ENCODE measurements at places on chromosomes 6 and 20. TPM values are rescaled to one million over a fixed set of nuclear protein-coding genes. Genes with fewer than 3 reads are reported as not detected.

- DNase-seq, result no peak
Observed at GRCh38 chr6:30397697-30398096, 52.7 kb downstream of the RPP21 start.

DNA sequence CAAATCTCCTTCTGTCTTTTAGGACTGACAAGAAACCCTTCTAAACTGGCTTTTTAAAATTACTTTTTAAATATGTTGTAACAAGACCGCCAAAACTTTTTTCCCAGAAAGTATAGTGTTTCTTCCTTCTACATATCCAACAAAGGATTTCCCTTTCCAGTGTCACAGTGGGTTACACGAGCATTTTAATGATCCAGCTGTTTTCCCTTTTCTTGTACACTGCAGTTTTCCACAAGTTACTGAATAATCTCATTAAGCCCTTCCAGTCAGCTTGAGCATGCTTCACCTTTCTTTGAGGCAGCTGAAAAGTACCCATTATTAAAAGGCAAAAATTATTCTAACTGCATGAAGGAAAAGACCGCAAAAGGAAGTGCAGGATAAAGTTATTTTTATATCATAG, 48.6 kb downstream of the CD24 start:
- no peak for DNase-seq

- peak; percentile 58 for DNase-seq
Observed at GRCh38 chr20:34874094-34874654, 1.5 kb upstream of the GGT7 start.

GRCh38 chr6:42118162-42119001, 24.0 kb downstream of the C6orf132 start:
- DNase-seq, result no peak

DNA sequence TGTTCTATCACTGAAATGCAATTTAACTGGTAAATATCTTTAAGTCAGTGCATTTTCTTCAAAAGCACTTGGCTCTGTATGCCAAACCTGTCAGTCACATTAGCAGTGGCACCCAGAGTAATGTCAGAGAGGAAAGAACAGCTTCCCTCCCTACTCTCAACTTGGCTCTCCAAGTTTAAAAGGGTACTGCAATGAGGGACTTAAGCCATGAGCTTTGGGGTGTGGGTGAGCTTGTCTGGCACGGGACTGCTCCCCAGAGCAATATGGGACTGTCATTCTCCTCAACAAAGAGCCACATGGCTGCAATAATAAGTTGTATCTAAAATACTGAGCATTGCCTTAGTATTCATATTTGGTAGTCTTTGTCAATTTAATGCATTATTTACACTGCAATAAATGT, 4.0 kb downstream of the GCM2 start:
- DNase-seq, result no peak

DNA sequence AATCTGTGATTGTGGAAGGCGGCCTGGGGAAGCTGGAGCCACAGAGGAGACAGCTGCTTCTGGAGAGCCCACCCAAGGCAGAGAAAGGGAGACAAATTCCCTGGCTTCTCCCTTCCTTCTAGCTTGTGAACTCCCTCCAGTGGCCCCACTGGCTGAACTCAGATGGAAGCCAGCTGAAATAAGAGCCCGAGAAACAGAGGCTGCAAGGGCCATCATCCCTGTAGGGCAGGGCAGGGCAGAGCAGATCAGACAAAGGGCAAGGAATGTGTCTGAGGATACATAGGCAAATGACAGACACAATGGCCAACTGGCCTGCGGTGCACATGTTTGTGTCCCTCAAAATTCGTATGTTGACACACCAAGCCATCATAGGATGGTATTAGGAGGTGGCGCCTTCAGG, 25.3 kb downstream of the MDFI start:
- no peak for DNase-seq

GRCh38 chr6:69957985-69958559, 91.7 kb downstream of the COL19A1 start:
- no peak for DNase-seq

- no peak for DNase-seq
Observed at GRCh38 chr20:39446397-39446796, 484.3 kb downstream of the DHX35 start.

DNA sequence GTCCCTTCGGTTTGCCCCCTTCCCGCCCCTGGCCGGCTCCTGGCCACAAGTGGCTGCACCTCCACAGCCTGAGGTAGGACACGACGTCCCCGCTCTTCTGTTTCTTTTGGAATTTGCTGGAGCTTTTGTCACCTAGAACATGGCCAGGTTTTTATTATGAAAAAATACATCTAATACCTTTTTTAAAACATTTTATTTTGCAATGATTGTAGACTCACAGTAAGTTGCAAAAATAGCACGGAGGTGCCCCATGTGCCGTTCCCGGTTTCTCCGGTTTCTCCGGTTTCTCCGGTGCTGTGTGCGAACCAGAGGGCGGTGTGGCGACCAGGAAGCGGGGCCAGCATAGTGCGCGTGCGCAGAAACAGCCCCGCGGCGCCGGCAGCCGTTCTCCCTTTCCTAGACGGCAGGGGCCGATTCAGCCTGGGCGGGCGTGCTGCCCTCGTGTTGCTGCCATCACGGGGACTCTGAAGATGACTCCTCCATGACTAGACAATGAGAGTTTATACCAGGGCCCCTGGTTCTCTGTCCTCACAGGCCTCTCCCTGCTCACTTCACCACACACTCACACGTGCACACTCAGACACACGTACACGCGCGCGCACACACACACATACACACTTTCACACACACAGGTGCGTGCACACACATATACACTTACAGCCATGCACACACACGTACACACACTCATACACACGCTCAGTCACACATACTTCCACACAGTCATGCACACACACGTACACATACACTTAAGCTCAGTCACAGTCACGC, 102.1 kb downstream of the TMEM242 start:
- peak; percentile 50 for DNase-seq

DNA sequence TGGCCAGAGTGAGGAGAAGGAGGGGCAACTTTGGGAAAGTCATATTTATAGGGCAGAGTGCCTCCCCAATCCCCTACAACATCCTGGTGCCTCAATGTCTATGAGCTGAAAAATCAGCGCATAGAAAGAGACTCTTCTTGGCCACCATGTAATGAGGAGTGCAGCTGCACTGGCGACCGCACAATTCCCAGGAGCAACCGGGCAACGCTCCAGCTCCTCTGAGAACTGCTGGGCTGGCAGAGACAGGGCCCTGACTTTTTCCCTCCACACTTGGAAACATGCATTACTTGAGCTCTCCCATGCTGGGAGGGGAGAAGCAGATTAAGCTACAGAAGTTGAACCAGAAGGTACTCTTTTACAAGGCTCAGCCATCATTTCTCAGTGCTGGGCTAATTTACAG, 31.4 kb upstream of the MARCKS start:
- DNase-seq, result no peak

- DNase-seq, result no peak
Observed at GRCh38 chr6:151374036-151374683, 17.2 kb downstream of the ZBTB2 start.

- no peak for DNase-seq
Observed at GRCh38 chr6:11514672-11515071, 22.9 kb upstream of the TMEM170B start.

- peak; percentile 98 for DNase-seq
Observed at GRCh38 chr20:22795871-22796270, 211.5 kb upstream of the FOXA2 start.

GRCh38 chr6:108746836-108747575, 101.2 kb upstream of the ARMC2 start:
- no peak for DNase-seq

GRCh38 chr6:166023273-166023989, 144.2 kb downstream of the TBXT start:
- no peak for DNase-seq

GRCh38 chr6:157981132-157981394, 600 bp upstream of the SYNJ2 start:
- no peak for DNase-seq

- DNase-seq, result no peak
Observed at GRCh38 chr20:48060841-48061720, 275.8 kb upstream of the SULF2 start.

- peak; percentile 58 for DNase-seq
Observed at GRCh38 chr20:36098364-36098763, 56.2 kb upstream of the EPB41L1 start.

DNA sequence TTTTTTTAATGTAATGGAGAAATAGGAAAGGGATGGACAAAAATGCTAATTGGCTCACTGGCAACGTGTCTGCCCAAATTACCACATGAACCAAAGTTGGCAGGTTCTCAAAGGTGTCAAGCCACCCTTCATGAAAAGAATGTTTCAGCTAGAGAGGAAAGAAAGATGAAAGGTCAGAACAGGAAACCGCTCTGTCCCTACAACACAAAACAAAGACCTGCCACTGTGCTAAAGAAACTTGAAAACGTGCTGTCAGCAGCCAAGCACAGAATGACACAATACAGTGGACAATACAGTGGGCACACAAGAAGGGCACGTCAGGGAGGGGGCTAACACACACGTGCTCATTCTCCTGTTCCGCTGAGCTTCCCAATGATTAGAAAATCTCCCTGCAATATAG, 4.9 kb downstream of the PREP start:
- no peak for DNase-seq

DNA sequence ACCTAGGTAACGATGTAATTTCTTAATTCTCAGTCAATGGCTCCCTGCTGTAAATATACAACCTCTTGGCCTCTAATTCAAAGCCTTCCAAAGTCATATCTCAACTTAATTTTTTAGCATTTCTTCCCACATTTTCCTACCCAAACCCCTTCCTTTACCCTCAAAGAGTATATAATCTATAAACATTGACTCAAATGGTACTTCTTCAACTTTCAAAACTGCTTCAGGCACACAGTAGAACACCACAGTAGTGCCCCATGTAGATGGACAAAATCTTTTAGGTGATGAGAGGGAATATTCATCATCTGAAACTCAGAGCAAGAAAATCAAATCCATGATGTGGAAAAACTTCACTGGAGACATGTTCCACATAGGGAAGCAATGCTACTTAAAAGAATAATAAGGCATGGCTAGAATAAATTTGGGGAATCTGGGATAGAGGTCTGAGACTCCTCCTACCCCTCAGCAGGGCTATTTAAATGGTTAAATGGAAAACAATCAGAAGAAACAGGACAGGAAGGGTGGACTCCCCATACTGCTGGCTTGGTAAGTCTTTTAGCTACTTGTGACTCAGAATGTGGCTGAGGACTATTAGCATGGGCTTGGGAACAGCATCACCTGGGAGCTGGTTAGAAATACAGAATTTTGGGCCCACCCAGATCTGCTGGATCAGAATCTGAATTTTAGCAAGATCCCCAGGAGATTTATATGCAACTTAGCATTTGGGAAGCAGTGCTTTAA, 6.4 kb downstream of the SLC22A2 start:
- DNase-seq, result no peak

- DNase-seq, result no peak
Observed at GRCh38 chr20:16314320-16314719, 258.9 kb downstream of the KIF16B start.

DNA sequence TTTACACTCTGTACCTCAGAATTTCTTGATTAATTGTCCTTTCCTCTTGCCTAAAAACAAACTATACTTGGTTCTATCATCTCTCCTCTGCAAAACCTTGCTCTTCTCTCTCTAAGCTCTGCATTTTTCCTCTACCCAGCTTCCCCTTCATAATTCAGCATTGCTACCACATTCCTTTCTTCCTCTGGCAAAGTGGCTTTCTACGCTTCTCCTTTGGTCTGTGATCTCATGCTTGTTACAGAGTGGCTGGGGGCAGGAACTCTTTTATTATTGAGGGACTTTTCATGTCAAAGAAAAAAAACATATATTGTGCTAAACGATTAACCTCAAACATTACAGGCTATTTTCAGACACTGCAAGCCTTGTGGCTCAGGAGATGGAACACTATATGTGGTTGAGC, 333.3 kb upstream of the KCNQ5 start:
- DNase-seq, result no peak

- peak; percentile 28 for DNase-seq
Observed at GRCh38 chr6:157579467-157580031, 198.6 kb downstream of the ZDHHC14 start.

DNA sequence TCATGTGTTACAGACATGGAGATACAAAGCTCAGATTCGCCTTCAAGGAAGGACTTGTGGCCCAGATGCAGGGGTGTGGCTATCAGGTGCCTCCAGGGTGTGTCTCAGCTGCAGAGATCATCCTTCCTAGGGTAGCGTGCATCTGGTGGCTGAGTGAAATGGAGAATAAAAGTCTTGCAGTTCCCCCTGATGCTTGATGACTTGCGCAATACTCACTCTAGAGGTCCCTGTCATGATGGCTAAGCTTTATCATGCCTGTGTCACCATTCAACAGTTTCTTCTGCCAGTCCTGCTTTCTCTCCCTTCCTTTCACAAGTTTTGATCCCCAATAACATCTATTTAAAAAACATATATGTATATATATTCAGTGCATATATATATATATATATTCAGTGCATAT, 228.1 kb downstream of the PAX1 start:
- DNase-seq, result no peak

GRCh38 chr6:42263165-42263728, 45.6 kb upstream of the MRPS10 start:
- no peak for DNase-seq

DNA sequence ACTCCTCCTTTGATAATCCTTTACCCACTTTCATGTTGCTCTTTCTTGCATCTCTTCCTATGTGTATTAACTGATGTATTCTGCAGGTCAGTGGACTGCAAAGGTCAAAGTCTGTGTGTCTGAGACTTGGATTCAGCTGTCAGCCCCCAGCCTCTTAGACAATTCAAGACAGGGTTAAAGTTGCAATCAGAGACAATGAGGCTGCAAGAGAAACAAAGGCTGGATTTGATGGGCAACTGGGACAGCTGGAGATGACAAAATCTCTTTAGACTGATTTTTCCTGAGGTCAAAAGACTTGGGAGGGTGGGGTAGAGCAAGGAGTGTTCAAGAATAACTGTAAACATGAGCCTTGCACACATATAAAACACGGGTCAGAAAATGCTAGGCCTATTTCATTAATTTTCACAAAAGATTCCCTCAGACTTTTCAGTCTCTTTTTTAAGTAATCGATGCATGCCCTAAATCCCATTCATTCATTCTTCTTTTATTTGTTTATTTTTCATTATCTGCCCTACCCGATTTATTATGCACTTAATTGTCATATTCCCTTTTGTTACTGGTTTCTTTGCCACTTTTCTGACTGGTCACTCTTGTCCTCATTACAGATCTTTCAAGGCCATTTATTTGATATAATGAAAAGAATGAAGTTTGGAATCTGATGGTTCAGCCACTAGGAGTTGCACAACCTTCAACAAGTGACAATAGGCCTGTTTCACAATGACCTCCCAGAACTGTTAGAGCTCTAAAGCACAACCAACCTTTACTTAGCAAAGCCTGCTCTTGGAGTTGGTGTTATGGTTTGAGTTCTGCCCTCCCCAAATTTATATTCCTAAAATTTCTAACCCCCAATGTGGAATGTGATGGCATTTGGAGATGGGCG, 33.8 kb upstream of the AKAP12 start:
- no peak for DNase-seq

- DNase-seq, result no peak
Observed at GRCh38 chr6:5090603-5091002, 5.5 kb downstream of the PPP1R3G start.

SYCP2 gene
- 0.28 TPM for total RNA-seq

ZNF165 gene
- 5.3 TPM for total RNA-seq

PRICKLE4 gene
- total RNA-seq, result 0.42 TPM

PHACTR1 gene
- 1.9 TPM for total RNA-seq

DEFB132 gene
- not detected for total RNA-seq

ESR1 gene
- total RNA-seq, result 1.3 TPM

BPI gene
- total RNA-seq, result not detected

OR2H1 gene
- total RNA-seq, result not detected

SPAG4 gene
- 3.2 TPM for total RNA-seq

MAN1A1 gene
- 39.8 TPM for total RNA-seq

DYNLT2 gene
- total RNA-seq, result 0.85 TPM

RWDD2A gene
- total RNA-seq, result 1.1 TPM
